Activated CD8-positive, alpha-beta memory T cell treated with anti-CD3 and anti-CD28 coated beads for 1 hour (primary cell): ENCODE measurements at places on chromosomes 13 and 19.

GRCh38 chr13:21949818-21950429, 279.1 kb downstream of the FGF9 start:
- DNase-seq = no peak

DNA sequence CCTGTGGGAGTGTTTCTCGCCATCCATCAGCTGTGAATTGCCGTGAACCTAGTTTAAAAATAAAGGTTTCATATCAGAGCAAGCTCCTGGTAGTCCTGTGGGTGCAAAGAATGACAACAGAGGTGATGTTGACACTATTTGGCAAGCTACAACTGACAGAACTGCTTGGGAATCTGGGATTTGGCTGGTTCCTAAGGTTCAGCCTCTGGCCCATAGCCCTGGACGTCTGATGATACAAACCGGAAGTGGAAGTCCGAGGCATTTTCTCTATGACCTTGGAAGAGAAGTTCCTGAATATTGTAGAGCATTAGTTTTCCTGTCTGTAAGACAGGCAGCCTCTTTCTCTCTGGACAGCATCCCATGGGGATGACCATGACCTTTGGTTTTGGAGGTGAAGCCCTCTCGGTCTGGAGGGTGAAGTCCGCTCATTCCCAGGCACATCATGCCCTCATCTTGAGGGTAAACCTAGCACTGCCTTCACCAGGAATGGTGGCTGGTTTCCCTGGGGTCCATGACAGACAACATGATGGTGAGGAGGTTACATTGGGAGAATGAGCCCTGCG, 29.1 kb downstream of the GATAD2A start:
- no peak for DNase-seq

- DNase-seq = no peak
Observed at GRCh38 chr13:75587679-75588078, 38.1 kb downstream of the UCHL3 start.

- DNase-seq = no peak
Observed at GRCh38 chr13:94384231-94384905, 95.1 kb downstream of the DCT start.

DNA sequence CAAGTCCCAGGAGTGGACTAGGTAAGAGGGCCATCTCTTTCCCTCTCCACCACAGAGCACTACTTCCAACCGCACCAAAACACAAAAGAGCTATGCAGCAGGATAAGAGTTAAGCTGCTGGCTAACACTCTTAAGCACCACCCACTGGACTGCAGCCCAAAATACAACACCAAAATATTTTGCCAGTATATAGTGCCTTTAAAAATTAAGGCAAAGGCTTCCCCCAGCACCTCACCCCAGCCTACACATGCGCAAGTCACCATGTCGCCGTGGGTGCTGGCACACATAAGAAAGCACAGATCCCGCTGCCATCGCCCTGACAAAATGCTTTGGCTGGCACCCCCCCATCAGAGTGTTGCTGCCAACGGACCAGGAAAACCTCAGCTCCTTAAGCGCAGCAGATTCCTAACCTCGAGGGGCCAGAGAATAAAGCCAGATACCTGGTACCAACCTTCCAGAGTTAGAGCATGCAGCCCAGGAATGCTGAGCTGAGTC, 608.3 kb downstream of the PCDH17 start:
- DNase-seq = no peak

DNA sequence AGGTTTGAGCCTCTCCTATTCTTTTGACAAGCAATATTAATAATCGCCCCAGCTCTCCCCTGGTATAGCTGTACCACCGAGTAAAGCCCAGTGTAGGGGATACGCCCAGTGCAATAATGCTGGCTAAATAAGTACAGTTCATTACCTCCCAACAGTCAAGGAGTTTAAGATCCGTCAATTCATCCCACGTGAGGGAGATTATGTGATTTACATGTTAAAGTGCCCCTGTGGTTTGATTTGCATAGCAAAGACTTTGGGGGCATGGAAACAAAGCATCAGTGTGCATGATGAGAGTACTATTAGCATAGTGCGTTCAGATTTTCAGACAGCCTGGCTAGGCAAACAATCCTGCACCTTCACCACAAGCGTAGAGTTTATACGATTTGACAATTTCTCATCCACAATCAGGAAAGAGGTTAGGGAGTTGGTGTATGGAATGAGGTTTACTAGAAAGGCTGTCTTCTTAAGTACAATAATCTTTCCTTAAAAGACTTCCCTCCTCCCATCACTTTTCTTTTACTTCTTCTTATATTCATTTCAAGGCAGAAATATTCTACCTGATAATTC, 754.0 kb downstream of the DIAPH3 start:
- no peak for DNase-seq
